ENCODE measurements at places on chromosomes 2 and 18.

DNA sequence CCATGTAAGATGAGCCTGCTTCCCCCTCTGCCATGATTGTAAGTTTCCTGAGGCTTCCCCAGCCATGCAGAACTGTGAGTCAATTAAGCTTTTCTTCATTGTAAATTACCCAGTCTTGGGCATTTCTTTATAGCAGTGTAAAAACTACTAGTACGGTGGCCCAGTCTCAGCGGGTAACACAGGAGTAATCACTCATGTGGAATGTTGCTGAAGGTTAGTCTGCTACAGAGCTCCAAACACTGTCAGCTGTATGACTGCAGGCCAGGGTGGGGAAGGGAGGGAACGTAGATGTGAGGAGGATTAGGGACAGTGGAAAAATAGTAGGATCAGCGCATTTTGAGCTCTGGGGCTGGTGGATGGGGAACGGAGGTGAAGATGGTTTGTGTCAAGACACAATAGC is 711.2 kb upstream of the SOX11 start:
- DNase-seq, result no peak
- no peaks in the 10 kb centered on the region for H3K27me3 ChIP-seq
- no peaks in the 10 kb centered on the region for H3K36me3 ChIP-seq
- H3K4me1 ChIP-seq, result no peaks in the 10 kb centered on the region

DNA sequence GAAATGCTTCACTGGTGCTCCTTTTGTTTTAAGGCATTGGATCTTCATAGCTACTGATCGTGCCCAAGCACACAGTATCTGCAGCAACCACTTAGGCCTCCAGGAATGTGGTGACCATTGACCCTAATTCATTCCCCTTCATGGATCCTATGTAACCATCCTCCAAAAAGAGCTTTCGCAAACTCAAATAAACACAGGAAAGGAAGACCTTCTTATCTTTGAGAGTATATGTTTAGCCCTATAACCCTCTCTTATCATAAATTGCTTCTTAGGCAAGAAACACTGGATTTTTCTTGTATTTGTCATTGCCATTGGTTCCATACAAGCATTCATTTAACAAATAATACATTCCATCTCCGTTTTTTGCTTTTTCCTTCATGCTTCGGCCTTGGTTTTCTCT is 4.1 kb upstream of the TTR start:
- H3K4me3 ChIP-seq, result no peak overlapping the region
- H3K36me3 ChIP-seq, result no peaks in the 10 kb centered on the region
- H3K27me3 ChIP-seq, result no peaks in the 10 kb centered on the region
- H3K27ac ChIP-seq, result no peak overlapping the region

DNA sequence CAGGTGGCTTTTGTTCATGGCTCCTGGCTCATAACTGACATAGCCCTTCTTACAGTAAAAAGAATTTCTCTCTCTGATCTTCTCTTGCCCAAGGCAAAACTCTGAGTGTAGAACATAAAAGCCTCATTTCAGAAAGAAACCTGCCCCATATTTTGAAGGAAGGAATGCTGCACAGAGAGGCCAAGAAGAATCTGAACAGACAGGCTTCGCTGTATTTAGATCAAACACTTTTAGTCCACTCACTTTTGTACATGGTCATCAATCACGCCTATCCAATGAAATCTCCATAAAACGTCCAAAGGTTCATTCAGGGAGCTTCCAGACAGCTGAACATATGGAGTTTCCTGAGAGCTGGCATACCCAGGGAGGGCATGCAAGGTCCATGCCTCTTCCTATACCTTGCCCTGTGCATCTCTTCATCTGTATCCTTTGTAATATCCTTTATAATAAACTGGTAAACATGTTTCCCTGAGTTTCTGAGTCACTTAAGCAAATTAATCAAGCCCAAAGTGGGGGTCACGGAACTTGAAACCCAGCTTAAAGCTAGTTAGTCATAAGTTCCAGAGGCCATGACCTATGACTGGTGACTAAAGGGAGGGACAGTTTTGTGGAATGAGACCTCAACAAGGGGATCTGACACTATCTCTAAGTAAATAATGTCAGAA is 62.5 kb upstream of the TMEM247 start:
- H3K27ac ChIP-seq, result no peak overlapping the region
- H3K36me3 ChIP-seq, result no peaks in the 10 kb centered on the region
- no peak overlapping the region for H3K4me3 ChIP-seq
- no peaks in the 10 kb centered on the region for H3K4me1 ChIP-seq

- no peaks in the 10 kb centered on the region for H3K27me3 ChIP-seq
- DNase-seq, result peak; percentile 27
- H3K4me1 ChIP-seq, result no peaks in the 10 kb centered on the region
- H3K27ac ChIP-seq, result no peak overlapping the region
- H3K4me3 ChIP-seq, result no peak overlapping the region
Measured at GRCh38 chr2:49973917-49974368, 819.6 kb upstream of the FSHR start.

GRCh38 chr2:229254206-229254605 is 16.9 kb downstream of the PID1 start:
- H3K4me3 ChIP-seq, result no peak overlapping the region
- H3K36me3 ChIP-seq, result no peaks in the 10 kb centered on the region
- H3K27ac ChIP-seq, result no peak overlapping the region
- H3K4me1 ChIP-seq, result no peaks in the 10 kb centered on the region
- H3K27me3 ChIP-seq, result no peaks in the 10 kb centered on the region

DNA sequence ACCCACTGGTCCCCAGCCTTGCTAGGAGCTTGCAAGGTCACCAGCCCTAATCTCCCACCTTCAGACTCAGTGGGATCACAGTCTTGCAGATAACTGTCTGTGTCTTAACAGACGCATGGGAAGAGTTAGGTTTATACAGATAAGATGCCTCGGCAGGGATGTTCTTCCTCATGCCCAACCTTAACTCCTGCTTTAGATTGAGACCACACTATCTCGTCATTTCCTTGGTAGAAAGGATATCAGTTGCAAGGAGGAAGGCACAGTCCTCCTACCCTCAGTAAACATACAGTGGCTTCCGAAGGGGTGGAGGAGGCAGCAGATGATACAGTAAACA is 7.2 kb downstream of the NT5DC4 start:
- H3K27me3 ChIP-seq, result no peaks in the 10 kb centered on the region
- H3K4me3 ChIP-seq, result no peak overlapping the region
- H3K36me3 ChIP-seq, result no peaks in the 10 kb centered on the region
- DNase-seq, result no peak
- no peaks in the 10 kb centered on the region for H3K4me1 ChIP-seq
- no peak overlapping the region for H3K27ac ChIP-seq

DNA sequence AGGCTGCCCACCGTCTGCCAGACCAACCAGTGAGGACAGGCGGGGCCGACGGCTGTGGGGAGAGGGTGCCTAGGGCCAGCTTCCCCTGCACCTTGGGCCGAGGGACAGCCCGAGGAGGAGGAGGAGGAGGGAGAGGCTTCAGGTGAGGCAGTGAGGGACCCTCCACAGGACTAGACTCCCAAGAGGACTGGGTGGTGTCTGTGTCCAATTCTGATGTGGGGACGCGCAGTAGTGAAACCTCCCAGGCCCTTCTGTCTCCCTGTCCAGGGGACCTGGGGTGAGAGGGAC is 19.8 kb upstream of the ASB1 start:
- no peaks in the 10 kb centered on the region for H3K36me3 ChIP-seq
- DNase-seq, result no peak
- no peak overlapping the region for H3K27ac ChIP-seq
- H3K4me1 ChIP-seq, result no peaks in the 10 kb centered on the region
- no peak overlapping the region for H3K4me3 ChIP-seq

DNA sequence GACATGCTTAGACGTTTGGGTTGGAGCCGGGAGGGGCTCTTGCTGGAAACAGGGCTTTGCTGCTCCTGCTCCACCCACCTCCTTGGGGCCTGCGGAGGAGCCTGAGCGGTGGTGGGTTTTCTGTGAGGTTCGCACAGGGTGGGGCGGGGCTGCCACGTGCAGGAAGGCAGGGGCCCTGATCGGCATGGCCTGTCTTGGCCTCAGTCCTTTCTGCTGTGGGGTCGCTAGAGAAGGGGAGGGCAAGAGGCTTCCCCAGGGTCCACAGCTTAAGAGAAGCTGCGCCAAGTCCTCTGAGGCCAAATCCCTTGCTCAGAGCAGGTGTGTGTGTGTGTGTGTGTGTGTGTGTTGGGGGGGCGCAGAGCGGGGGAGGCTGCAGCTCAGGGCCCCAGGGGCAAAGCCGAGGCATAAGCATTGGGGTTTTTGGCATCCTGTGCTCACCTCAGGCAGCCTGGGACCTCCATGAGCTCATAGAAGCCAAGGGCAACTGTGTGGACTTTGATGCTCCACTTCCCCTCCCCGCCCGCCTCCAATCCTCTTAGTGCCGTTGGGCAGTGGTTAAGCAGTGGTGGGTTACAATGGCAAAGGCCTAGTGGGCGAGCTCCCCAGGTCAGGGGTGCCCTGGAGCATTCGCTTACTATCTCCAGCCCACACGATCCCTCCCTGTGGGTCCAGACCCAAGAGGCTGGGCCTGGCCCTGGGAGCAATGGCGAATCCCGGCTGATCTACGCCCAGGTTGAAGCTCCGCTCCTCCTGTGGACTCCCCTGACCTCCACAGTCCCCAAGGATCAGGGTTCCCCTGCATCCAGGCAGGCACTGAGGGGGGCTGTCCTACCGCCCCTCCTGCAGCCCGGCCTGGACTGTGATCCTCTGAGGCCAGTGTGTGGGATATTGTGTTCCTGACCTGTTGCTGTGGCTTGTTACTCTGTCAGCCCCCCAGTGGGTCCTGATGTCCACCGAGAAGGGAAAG is 28.9 kb downstream of the TOGARAM2 start:
- peaks cover 18% of the 10 kb centered on the region for H3K4me1 ChIP-seq
- H3K36me3 ChIP-seq, result no peaks in the 10 kb centered on the region
- no peak overlapping the region for H3K27ac ChIP-seq
- no peaks in the 10 kb centered on the region for H3K27me3 ChIP-seq

GRCh38 chr2:55418512-55419232 is 984 bp downstream of the CCDC88A start:
- H3K27me3 ChIP-seq, result no peaks in the 10 kb centered on the region
- H3K36me3 ChIP-seq, result no peaks in the 10 kb centered on the region
- H3K4me1 ChIP-seq, result peaks cover 17% of the 10 kb centered on the region
- peak overlapping the region; percentile 84 for H3K27ac ChIP-seq
- peak overlapping the region; percentile 60 for H3K4me3 ChIP-seq

GRCh38 chr18:43863180-43863579 is 585.9 kb upstream of the SYT4 start:
- no peak overlapping the region for H3K4me3 ChIP-seq
- H3K36me3 ChIP-seq, result no peaks in the 10 kb centered on the region
- no peaks in the 10 kb centered on the region for H3K4me1 ChIP-seq
- H3K27me3 ChIP-seq, result no peaks in the 10 kb centered on the region
- no peak overlapping the region for H3K27ac ChIP-seq
- no peak for DNase-seq

GRCh38 chr2:95278051-95278471 is 3.8 kb downstream of the PROM2 start:
- peaks cover 7% of the 10 kb centered on the region for H3K36me3 ChIP-seq
- no peaks in the 10 kb centered on the region for H3K27me3 ChIP-seq
- DNase-seq, result peak; percentile 49
- no peak overlapping the region for H3K27ac ChIP-seq

GRCh38 chr2:22998359-22998758 is 386.6 kb upstream of the KLHL29 start:
- H3K36me3 ChIP-seq, result no peaks in the 10 kb centered on the region
- H3K4me3 ChIP-seq, result no peak overlapping the region
- H3K27ac ChIP-seq, result no peak overlapping the region
- no peaks in the 10 kb centered on the region for H3K4me1 ChIP-seq
- DNase-seq, result no peak

GRCh38 chr2:155714983-155715382 is 617.5 kb downstream of the NR4A2 start:
- H3K27ac ChIP-seq, result no peak overlapping the region
- no peak for DNase-seq
- no peaks in the 10 kb centered on the region for H3K4me1 ChIP-seq

DNA sequence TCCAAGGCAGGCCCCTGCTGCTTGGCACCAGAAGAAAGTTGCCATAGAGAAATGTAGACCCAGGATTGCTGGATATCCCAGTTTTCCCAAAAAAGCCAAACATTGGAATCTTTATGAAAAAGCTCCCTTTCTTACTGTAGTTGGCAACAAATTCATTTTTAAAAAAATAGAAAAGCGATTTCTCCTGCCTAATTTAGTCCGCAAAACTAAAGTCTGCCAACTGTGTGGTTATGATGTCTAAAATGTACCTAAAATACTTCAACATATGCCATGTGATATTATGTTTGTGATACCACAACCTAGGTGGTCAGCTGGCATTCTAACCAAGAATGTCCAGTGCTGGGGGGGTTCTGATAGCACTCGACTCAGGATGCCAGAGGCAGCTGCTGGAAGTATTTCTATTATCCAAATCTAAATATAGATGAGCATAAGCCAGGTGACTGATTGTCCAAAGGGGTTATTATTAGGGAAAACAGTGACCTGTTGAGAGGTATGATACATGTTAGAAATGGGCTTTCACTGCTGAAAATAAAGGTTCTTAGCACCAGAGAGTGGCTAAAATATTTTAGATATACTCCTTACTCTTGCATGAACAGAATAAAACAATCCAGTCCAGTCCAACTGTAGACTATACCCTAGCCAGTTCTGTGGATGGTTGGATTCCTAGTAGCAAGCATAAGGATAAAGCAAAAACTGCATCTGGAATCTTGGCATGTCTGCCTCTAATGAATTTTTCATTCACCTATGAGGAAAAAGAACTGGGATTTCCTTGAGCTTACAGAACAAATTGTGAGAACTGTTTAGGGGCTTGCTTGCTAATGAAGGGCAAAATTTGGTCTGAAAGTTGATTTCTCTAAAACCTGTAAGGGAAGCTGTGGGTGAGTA is 101.7 kb downstream of the STK39 start:
- no peaks in the 10 kb centered on the region for H3K27me3 ChIP-seq
- H3K4me1 ChIP-seq, result no peaks in the 10 kb centered on the region
- no peak for DNase-seq
- H3K27ac ChIP-seq, result no peak overlapping the region

GRCh38 chr18:42906761-42907160 is 208.7 kb downstream of the RIT2 start:
- H3K27me3 ChIP-seq, result no peaks in the 10 kb centered on the region
- H3K27ac ChIP-seq, result no peak overlapping the region
- no peaks in the 10 kb centered on the region for H3K36me3 ChIP-seq
- no peaks in the 10 kb centered on the region for H3K4me1 ChIP-seq
- H3K4me3 ChIP-seq, result no peak overlapping the region

DNA sequence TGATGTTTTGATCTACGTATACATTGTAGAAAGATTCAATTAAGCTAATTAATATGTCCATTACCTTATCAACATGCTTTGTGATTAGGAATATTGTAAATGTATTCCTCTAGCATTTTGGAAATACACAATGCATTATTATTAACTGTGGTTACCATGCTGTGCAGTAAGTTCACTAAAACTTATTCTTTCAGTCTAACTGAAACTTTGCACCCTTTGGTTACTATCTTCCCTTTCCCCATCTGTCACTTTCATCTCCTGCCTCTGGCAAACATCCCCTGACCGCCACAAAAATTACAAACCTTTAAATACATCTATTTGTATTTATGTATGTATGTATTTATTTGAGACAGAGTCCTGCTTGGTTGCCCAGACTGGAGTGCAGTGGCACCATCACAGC is 388.0 kb downstream of the NYAP2 start:
- H3K27me3 ChIP-seq, result no peaks in the 10 kb centered on the region
- no peaks in the 10 kb centered on the region for H3K36me3 ChIP-seq
- no peak overlapping the region for H3K27ac ChIP-seq
- no peaks in the 10 kb centered on the region for H3K4me1 ChIP-seq

DNA sequence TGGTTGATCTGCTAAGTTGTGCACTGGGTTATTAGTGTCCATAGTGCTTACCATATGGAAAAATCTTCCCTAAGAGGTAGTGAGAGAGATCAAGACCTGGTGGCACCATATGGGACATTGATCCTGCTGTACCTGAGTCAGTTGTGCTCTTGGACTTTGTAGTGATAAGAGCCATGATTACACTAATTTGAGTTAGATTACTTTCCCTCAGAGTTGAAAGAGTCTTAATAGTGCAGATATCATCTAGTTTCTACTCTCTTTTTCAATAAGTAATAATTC is 114.2 kb downstream of the KCNE4 start:
- H3K4me3 ChIP-seq, result no peak overlapping the region
- no peaks in the 10 kb centered on the region for H3K36me3 ChIP-seq
- no peak for DNase-seq
- H3K27me3 ChIP-seq, result no peaks in the 10 kb centered on the region
- no peak overlapping the region for H3K27ac ChIP-seq
